ENCODE measurements at places on chromosomes 7 and 10.

DNA sequence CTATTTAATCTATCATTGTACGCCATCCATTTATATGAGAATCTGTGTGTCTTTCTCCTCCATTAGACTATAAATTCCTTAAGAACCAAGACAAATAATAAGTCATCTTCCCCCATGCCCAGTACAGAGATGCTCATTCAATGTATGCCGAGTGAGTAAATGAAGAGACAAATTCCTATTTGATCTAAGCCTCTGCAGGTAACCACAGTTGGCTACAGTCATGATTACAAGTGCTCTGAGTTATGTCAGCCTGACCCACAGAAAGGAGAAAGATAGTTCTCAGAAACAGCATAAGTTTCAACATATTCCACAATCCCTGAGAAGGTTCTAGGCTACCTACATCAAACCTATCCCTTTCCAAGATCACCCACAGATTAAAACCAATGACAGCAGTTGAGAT, 46.1 kb downstream of the MPP7 start:
- DNase-seq, result no peak

DNA sequence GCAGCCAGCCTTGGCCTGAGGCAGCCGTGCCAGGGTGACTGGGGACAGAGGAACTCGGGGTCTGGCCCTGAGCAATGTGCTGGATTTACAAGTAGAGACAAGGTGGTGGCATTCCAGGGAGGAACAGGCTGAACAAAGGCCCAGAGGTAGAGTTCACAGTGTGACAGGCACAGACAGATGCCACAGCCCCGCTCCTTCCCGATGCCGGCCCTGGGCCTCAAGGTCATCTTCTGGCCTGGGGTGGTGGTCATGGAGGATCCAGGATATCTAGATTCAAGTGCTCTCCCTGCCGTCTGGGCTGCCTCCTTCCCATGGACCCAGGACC, 68.9 kb upstream of the COL13A1 start:
- DNase-seq, result no peak

DNA sequence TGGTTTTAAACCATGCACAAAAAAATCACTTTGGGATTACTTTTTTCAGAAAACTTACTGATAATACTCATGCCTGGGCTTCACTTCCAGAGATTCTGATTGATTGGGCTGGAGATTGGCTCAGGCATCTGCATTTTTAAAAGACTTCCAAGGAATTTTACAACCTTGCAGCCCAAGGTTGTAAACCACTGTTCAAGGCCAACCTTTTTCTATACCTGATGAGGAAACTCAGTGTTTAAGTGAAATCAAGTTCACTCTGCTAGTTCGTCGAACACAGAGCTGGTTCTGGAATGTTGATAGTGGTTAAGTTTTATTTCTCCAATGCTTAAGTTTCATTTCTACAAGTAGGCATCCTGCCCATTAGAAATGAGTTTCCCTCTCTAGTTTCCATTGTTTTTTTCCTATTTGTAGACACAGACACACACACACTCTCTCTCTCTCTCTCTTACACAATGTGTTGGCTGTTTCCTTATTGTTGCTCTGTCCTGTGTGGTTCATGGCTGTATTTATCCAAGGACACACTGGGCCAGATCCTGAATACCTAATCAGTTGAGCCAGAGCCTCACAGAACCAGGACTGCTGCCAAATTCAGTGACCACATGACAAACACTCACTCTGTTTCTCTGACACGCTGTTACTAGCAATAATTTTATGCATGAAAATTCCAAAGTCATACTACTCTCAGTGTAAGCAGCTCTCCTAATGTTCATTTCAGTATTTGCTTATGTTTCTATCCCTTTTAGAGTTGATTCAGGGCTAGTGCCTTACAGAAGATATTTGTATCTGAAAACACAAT, 3.7 kb upstream of the IFIT1B start:
- peak; percentile 2 for DNase-seq

- no peak for DNase-seq
Measured at GRCh38 chr10:7157091-7157490, 253.7 kb downstream of the SFMBT2 start.

- peak; percentile 98 for DNase-seq
Measured at GRCh38 chr7:33392148-33392547, 262.8 kb downstream of the BBS9 start.

GRCh38 chr7:84339306-84339705, 144.7 kb upstream of the SEMA3A start:
- DNase-seq, result no peak

DNA sequence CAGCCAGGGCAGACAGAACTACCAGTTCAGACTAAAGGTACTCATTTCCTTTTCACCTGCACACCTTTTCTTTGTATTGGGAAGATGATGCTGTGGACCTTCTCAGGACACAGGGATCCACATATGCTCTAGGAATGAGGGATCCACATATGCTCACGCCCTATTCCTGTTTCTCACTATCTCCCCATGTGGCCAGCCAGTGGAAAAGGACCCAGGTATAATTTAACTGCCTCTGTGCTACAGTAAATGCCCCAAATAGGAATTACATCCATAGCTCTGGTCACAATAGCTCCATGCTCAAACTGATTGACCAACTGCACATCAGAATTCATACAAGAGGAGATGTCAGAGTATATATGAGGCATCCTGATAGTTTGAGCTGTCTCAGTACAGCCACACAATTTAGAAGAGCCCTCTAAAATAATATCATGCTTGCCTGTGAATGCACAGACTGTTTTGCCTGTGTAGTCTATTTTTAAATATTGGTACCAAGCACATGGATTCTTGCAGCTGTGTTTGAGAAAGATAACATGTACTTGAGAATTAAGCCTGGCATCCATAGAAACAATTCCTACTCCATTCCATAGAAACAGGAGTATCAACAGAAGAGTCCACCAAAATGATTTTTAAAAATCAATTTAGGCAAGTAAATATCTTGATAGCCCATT, 43.7 kb downstream of the CTTNBP2 start:
- no peak for DNase-seq

DNA sequence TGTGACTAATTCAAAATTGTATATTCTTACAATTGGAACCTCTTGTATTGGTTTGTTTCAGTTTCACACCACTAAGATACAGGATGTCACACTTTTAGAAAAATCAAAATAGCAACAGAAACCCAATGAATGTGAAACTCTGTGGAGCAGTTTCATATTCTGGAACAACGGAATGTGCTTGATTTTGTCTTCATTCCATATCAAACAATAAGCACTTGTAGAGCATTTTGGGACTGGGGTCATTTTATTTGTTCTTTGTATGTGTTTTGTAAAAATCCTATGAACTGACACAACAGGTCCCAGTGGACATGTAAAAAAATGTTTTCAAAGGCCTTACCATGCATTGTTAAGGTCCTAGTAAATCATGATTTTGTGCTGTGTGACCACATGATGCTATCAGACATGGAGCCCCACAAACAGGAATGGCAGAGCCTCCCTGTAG, 123.1 kb downstream of the DKK1 start:
- no peak for DNase-seq

GRCh38 chr10:1688531-1688930, 48.8 kb downstream of the ADARB2 start:
- DNase-seq, result no peak

DNA sequence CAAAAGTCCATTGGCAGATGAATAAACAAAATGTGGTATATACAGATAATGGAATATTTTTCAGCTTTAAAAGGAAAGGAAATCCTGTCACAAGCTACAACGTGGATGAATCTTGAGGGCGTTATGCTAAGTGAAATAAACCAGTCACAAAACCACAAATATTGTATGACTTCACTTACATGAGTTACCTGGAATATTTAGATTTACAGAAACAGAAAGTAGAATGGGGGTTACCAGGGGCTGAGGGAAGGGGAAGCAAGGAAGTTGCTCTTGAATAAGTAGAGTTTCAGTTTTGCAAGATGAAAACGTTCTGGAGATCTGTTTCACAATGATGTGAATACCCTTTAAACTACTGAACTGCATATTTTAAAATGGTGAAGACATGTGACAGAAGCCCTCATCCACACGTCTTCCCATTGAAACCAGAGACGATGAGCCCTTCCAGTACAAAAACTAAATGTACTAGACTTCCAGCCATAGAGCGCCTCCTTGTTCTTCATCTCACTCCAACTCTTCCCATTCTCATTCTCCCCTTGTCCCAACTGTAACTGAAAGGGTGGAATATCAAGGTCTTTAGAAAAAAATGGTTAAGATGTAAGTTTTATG, 62.4 kb downstream of the MICU1 start:
- no peak for DNase-seq

DNA sequence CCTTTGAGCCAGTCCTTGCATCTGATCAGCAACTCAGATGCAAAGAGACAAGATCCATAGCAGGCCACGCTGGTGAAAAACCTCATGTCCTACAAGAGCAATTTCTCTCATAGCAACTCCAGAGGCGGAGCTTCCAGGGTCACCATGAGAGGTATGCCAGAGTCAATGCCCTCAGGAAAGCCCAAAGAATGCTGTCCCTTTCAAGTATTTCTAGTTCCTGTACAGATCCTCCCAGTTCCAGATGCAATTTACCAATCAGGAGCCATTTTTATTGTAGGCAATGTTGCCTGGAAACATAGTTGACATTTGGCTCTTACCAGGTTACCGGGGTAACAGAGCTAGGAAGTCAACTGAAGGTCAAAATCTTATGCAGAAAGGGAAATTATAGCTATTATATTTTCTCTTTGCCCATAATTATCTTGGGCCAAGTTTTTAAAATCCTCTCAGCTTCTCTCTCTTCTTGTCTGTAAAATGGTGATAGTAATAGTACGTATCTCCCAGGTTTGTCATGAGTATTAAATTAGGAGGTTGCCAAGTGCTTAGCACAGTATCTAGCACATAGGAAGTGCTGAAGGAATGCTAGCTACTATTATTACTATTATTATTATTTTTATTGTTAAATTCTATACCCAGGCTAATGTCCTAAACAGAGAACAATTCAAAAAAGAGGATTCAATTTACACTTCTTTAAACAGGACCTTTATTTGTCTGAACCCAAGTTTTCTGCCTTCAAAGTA, 46.3 kb upstream of the TM9SF3 start:
- DNase-seq, result no peak

DNA sequence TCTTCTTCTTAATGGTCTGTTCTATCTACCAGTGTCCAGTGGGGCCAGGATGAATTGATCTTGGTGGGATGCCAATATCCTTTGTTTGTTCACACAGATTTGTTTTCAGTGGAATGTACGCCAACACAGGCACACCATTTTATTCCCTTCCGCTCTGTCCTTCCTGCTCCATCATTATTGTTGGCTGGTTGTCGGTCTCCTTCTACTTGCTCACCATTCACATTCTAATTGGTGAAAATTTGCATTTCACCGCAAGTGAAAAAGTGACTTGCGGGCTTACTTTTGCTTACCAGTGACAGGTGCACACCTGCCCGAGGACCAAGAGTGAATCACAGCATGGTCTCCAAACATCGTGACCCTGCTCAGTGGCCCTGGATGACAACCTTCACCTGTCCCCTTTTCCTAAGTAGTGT, 148.3 kb downstream of the NOC3L start:
- DNase-seq, result no peak

GRCh38 chr7:91566402-91566732, 302.1 kb downstream of the FZD1 start:
- DNase-seq, result no peak

GRCh38 chr7:84042110-84042539, 152.5 kb downstream of the SEMA3A start:
- DNase-seq, result no peak

DNA sequence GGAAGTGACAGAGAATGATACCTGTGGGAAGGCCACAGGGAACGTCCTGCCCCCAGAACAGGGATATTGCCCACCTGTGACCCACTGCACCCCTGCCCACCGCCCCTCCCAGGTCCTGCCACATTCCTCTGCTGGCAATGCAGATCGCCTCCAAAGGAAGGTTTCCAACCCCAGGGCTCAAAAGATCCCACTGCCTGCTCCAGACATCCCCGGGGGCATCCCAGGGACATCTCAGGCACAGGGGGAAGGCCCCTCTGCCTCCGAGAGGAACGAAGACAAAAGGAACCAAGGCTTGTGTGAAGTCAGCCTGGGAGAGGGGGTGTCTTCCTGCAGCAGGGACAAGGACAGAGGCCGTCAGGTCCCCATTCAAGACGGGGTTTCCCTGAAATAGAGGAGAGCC, 28.5 kb downstream of the NUDT1 start:
- DNase-seq, result no peak

DNA sequence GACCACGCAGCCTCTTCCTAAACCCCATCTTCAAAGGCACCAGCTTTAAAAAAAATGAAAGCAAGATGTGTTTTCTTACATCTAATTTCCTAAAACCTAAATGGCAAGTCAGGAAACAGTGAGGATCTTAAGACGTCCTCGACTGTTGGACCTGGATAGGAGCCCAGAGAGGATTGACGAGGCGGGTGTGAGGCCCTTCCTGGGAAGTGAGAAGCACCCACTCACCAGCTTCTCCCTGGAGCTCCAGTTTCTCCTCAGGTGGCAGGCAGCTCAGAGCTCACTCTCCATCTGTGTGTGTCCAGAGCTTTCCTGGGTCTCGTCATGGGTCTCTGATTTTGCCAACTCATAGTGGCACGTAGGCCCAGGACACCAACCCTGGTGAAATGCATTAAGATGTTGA, 614.0 kb upstream of the AUTS2 start:
- DNase-seq, result no peak

- no peak for DNase-seq
Measured at GRCh38 chr7:150377196-150377595, 1.9 kb upstream of the ZNF775 start.

GRCh38 chr7:51346126-51346525, 29.5 kb upstream of the COBL start:
- DNase-seq, result peak; percentile 70

DNA sequence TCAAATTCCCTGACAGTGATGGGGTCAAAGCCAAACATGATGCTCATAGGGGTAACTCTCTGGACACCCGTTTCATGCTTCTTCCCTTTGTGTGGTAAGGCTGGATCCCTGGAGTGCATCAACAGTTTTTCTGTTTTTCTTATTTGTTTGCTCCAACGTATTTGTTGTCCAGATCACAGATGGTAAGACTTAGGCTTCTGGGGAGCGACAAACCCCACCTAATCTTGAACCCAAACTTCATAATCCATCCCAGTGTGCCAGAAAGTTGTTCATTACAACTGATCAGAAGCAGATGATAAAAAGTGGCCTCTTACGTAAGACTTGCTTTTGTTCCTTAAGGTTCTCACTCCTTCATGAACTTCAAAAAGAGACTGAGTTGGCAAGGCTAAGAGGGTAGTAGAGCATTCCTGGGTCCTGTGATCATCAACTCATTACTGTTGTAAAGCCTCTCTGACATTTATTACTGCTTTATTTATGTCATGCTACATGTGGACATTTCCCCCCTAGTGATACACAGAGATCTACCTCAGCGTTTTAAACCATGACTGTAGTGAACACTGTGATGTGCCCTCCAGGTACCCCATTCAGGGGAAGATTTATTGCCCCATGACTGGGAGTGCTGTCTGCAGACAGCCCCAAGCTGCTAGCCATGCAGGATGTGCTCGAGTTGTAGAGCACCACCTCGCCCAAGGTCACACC, 125.6 kb downstream of the CCDC71L start:
- DNase-seq, result no peak

DNA sequence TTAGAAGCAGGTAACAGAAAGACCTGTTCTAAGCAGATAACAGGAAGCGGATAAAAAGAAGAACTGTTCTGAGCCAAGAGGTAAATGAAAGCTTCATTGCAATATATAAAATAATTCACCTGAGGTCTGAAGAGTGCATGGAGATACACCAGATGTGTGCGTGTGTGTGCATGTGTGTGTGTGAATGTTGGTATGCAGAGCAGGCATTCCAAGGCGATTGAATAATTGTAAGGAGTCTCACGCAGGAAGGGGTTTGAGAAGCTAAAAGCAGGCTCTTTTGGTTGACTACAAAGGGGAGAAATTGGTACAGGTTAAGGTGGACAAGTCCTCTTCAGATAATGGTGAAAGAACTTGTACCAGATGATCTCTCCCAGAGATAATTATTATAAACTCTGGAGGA, 450.6 kb downstream of the DNAJB9 start:
- DNase-seq, result no peak

- no peak for DNase-seq
Measured at GRCh38 chr7:101586906-101587677, 42.0 kb downstream of the MYL10 start.
